ENCODE measurements at places on chromosomes 7 and 10. TPM values are rescaled to one million over a fixed set of nuclear protein-coding genes. Genes with fewer than 3 reads are reported as not detected.

- no peak for DNase-seq
- H3K36me3 ChIP-seq: no peaks in the 10 kb centered on the region
- H3K4me3 ChIP-seq: no peak overlapping the region
- H3K27me3 ChIP-seq: peaks cover 3% of the 10 kb centered on the region
- no peaks in the 10 kb centered on the region for H3K4me1 ChIP-seq
Measured at GRCh38 chr10:126468876-126469643, 80.8 kb upstream of the ADAM12 start.

GRCh38 chr10:4691301-4691700 lies 134.7 kb upstream of the AKR1E2 start:
- no peak for DNase-seq
- H3K27ac ChIP-seq: no peak overlapping the region
- H3K4me3 ChIP-seq: no peak overlapping the region

GRCh38 chr7:4227105-4228010 lies 454.7 kb upstream of the FOXK1 start:
- H3K27ac ChIP-seq: no peak overlapping the region
- H3K4me3 ChIP-seq: no peak overlapping the region
- H3K27me3 ChIP-seq: no peaks in the 10 kb centered on the region
- no peaks in the 10 kb centered on the region for H3K36me3 ChIP-seq
- no peak for DNase-seq
- no peaks in the 10 kb centered on the region for H3K4me1 ChIP-seq

DNA sequence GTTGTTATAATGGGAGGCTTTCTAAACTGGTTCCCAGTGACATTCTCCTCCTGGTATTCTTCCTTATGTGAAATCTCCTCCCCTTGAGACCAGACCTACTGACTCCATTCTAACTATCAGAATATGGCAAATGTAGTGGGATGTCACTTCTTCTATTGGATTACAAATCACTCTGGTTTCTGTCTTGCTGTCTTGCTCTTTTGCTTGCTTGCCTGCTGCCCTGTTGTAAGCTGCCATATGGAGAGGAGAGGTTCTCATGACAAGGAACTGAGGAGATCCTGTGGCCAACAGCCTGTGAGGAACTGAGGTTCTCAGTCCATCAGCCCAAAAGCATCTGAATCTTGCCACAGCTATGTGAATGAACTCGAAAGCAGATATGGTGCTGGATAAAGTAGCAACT lies 4.7 kb upstream of the NRCAM start:
- H3K27ac ChIP-seq: no peak overlapping the region
- H3K36me3 ChIP-seq: no peaks in the 10 kb centered on the region
- peaks cover 42% of the 10 kb centered on the region for H3K27me3 ChIP-seq
- no peak for DNase-seq
- peaks cover 11% of the 10 kb centered on the region for H3K4me1 ChIP-seq

GRCh38 chr10:44910602-44911001 lies 535 bp upstream of the TMEM72 start:
- H3K4me1 ChIP-seq: peaks cover 11% of the 10 kb centered on the region
- no peak overlapping the region for H3K4me3 ChIP-seq
- no peak overlapping the region for H3K27ac ChIP-seq
- no peaks in the 10 kb centered on the region for H3K36me3 ChIP-seq

GRCh38 chr10:31866118-31866670 lies 62.4 kb downstream of the ARHGAP12 start:
- no peak overlapping the region for H3K4me3 ChIP-seq
- no peak overlapping the region for H3K27ac ChIP-seq
- no peak for DNase-seq
- H3K4me1 ChIP-seq: peaks cover 27% of the 10 kb centered on the region

DNA sequence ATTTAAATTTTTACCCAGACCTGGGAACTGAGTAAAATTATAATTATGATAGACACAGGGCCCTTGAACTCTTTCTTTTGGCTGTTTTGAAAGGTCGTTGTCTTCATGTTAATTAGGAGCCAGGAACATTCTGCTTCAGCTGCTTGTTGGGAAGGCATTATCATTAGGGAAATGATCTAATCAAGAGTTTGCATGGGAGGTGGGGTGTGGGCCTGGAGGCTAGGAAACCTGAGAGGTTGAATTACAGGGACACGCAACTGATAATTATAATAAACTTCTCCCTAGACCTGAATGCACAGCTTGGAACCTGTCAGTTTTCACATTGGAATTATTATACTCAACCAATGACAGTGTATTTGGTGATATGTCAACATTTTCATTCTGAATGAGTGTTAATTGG lies 237.7 kb downstream of the CACNB2 start:
- no peak overlapping the region for H3K4me3 ChIP-seq
- H3K27ac ChIP-seq: no peak overlapping the region
- H3K4me1 ChIP-seq: no peaks in the 10 kb centered on the region

GRCh38 chr7:49563693-49564378 lies 209.6 kb upstream of the VWC2 start:
- no peaks in the 10 kb centered on the region for H3K27me3 ChIP-seq

DNA sequence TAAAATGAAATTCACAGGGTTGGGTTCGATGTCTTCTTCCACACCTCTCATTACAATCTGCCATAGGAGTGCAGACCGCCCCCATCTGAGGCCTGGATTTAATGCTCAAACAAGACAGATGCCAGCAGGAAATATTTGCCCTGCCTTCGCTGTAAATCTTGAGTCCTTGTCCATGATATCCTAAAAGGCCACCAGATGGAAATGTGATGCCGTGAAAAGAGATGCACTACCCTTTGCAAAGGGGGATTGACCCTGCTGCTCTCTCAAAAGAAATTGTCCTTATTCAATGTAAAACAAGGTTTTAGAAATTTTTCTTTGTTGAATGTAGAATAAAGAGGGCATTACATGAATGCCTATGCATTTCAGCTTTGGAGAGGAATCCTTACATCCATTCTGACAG lies 37.5 kb downstream of the AGAP4 start:
- no peak for DNase-seq
- no peaks in the 10 kb centered on the region for H3K27me3 ChIP-seq
- no peaks in the 10 kb centered on the region for H3K4me1 ChIP-seq
- H3K36me3 ChIP-seq: no peaks in the 10 kb centered on the region
- H3K27ac ChIP-seq: no peak overlapping the region
- no peak overlapping the region for H3K4me3 ChIP-seq

DNA sequence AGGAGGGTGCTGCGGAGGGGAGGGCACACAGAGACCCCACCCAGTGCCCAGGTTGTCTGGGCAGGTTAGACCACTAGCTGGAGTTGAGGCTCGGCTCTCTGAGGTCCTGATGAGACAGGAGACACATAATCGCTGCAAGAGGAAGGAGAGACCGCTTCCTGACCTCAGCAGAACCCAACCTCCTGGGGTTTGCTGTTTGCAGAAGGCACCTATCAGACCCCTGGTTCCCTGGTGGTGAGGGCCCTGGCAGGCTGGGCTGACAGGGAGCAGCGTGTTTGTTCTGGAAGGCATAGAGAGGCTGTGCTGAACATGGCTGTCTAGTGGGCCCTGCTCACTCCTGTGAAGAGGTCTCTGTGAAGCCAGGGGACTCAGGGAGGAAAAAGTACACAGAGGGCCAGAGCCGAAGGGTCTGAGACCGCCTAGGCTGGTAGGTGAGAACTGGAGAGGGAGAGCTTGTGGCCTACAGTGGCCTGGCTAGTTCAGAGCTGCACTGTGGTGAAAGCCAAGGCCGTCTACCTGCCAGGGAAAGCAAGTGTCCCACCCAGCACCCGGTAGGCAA lies 39.4 kb upstream of the NPFFR1 start:
- no peaks in the 10 kb centered on the region for H3K36me3 ChIP-seq
- peaks cover 6% of the 10 kb centered on the region for H3K27me3 ChIP-seq
- no peak overlapping the region for H3K4me3 ChIP-seq
- peak overlapping the region; percentile 27 for H3K27ac ChIP-seq
- no peak for DNase-seq
- peaks cover 27% of the 10 kb centered on the region for H3K4me1 ChIP-seq

DNA sequence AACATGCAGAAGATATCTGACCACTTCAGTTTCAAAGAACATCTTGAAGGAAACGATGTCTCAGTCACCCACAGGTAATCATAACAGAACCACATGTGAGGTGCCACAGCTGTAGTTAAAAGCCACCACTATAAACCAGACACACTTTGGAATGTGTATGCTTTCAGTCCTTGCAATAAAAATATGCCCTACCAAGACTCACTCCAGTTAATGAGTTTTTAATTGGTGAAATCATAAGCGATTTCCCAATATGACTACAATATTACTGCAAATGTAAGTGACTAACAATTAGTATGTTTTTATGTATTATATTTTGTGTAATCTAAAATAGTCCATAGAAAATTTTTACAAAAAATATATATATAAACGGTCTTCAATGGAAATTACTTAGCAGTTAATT lies 428.2 kb downstream of the PARD3 start:
- H3K4me3 ChIP-seq: no peak overlapping the region
- no peaks in the 10 kb centered on the region for H3K36me3 ChIP-seq
- no peak for DNase-seq

GRCh38 chr10:131571865-131572264 lies 260.3 kb upstream of the TCERG1L start:
- no peak overlapping the region for H3K27ac ChIP-seq
- H3K27me3 ChIP-seq: no peaks in the 10 kb centered on the region
- H3K4me1 ChIP-seq: no peaks in the 10 kb centered on the region
- no peaks in the 10 kb centered on the region for H3K36me3 ChIP-seq
- DNase-seq: no peak

DNA sequence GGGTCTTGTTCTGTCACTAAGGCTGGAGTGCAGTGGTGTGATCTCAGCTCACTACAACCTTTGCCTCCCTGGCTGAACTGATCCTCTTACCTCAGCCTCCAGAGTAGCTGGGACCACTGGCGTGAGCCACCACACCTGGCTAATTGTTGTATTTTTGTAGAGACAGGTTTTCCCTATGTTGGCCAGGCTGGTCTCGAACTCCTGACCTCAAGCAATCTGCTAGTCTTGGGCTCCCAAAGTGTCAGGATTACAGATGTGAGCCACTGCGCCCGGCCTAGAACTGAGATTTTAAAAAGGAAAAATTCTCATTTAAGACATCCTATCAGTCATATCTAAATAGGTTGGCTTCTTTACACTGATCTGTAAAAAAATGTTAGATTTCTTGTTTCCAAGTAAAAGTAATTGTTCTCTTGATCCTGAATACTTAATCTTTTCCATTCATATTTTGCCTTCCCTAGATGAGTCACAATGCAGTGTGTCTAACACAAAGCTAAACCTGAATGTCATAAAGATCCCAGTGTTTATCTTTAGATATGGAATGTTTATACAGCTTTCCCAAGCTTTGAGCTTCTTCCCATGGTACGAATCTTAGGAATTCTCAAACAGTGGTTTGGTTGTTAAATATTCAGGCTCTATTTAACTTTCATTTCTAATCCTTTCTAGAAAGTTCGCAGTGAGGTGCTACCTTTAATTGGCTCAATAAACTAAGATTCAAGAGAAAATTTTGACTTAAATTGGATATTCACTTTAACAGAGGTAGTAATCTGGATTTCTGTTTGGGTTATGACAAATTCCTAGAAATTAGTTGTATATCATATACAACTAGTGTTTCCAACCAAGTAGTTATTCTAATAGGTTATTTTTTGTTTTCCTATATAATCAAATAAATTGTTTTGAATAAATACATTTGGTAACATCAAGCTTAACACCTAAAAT lies 12.1 kb upstream of the LAMB1 start:
- DNase-seq: no peak
- H3K27me3 ChIP-seq: peaks cover 16% of the 10 kb centered on the region
- H3K36me3 ChIP-seq: no peaks in the 10 kb centered on the region

DNA sequence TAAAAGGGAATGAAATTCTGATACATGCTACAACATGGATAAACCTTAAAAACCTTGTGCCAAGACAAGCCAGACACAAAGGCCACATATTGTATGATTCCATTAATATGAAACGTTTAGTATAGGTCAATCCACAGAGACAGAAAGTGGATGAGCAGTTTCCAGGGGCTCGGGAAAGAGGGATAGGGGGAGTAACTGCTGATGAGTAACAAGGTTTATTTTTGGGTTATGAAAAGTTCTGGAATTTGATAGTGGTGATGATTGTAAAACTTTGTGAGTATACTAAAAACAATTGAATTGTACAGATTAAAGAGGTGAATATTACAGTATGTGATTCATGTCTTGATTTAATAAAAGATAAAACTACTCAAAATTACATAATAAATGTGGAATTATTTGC lies 19.1 kb upstream of the SLC13A1 start:
- H3K36me3 ChIP-seq: no peaks in the 10 kb centered on the region
- H3K27me3 ChIP-seq: no peaks in the 10 kb centered on the region
- DNase-seq: no peak
- no peak overlapping the region for H3K27ac ChIP-seq
- H3K4me1 ChIP-seq: no peaks in the 10 kb centered on the region

- H3K4me1 ChIP-seq: no peaks in the 10 kb centered on the region
- H3K4me3 ChIP-seq: no peak overlapping the region
- H3K27ac ChIP-seq: no peak overlapping the region
- DNase-seq: no peak
- H3K36me3 ChIP-seq: no peaks in the 10 kb centered on the region
Measured at GRCh38 chr7:83366629-83367028, 203.9 kb upstream of the PCLO start.

DNA sequence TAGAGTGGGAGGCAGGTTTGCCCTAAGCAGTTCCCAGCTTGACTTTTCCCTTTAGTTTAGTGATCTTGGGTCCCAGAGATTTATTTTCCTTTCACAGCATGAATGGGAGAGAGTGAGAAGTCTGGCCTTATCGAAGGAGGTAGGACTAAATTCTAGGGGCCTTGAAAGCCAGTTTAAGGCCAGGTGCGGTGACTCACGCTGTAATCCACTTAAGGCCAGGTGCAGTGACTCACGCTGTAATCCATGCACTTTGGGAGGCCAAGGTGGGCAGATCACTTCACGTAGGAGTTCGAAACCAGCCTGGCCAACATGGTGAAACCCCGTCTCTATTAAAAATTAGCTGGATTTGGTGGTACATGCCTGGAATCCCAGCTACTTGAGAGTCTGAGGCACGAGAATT lies 392.2 kb downstream of the ACTR3B start:
- H3K4me3 ChIP-seq: no peak overlapping the region
- no peaks in the 10 kb centered on the region for H3K27me3 ChIP-seq
- H3K27ac ChIP-seq: no peak overlapping the region
- H3K36me3 ChIP-seq: no peaks in the 10 kb centered on the region

GRCh38 chr7:16651396-16652239 lies 5.6 kb downstream of the BZW2 start:
- H3K4me3 ChIP-seq: no peak overlapping the region
- peaks cover 51% of the 10 kb centered on the region for H3K4me1 ChIP-seq

DNA sequence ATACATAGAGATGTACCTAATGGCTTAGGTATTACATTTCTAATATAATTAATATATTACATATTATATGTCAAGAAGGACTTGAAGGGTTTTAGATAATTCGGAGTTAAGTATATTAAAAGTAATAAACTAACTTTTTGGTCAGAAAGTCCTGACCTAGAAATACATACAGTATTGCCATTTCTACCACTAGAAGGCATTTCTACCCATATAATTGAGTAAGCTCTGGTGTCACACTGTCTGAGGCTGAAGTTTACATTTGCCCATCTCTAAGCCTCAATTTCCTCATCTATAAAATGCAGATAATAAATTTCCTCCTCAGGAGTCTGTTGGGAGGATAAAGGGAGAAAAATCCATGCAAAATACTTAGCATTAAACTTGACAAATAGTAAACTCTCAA lies 7.1 kb downstream of the FKBP14 start:
- H3K27ac ChIP-seq: no peak overlapping the region
- no peaks in the 10 kb centered on the region for H3K27me3 ChIP-seq
- H3K4me1 ChIP-seq: peaks cover 17% of the 10 kb centered on the region
- DNase-seq: no peak

Gene ASCC1
- 42.6 TPM for total RNA-seq

Gene NKX2-3
- not detected for total RNA-seq

Gene AUTS2
- total RNA-seq: 13.0 TPM

Gene EN2
- not detected for total RNA-seq

Gene ANKRD61
- not detected for total RNA-seq

Gene C7orf33
- total RNA-seq: not detected

Gene OR9A2
- total RNA-seq: 0.56 TPM
